Activated naive CD8-positive, alpha-beta T cell treated with anti-CD3 and anti-CD28 coated beads, Interleukin-2, amount 50 U/mL, for 24 hours (primary cell): ENCODE measurements at places on chromosomes 7 and 10.

- H3K4me3 ChIP-seq: no peak overlapping the region
- DNase-seq: peak; percentile 55
- H3K4me1 ChIP-seq: peaks cover 42% of the 10 kb centered on the region
- peaks cover 4% of the 10 kb centered on the region for H3K27me3 ChIP-seq
Observed at GRCh38 chr10:84156768-84157167, 16.8 kb upstream of the GPR15LG start.

DNA sequence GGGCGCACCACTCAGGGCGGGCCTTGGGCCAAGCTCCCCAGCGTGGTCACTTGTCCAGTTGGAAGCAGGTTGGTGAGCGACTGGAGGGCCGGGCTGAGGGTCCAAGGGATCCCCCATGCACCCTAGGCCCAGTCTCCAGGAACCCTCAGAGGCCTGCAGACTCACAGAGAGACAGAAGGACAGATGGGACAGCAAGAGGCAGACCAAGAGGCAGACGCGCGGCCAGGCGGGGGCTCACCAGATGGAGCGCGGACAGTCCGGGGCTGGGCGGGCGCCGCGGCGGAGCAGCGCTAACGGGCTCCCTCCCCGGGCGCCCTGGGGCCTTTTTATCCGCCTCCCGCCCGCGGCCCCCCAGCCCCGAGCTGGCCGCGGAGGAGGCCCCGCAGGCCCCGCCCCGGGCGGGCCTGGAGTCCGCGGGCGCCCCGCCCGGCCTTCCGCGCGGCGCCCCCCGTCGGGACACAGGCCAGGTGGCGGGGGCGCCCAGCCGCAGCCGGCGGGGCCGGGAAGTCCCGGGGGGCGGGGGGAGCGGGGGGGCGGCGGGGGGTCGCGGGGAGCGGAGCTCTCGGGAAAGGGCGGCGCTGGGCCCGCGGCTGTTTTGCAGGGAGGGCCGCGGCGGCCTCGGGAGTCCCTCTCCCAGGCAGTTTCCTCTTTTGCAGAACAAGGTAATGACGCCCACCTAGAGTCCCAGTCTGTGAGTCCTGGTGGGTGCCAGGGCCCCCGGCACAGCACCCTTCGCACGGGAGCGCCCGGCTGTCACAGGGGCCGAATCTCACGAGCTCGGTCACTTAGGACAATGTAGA, at the start of gene LOXL4:
Gene LOXL4, minus strand, starts transcription at position 301 of the 800 bp plus-strand sequence. CDS start 5,175 bp downstream, outside the sequence.
- DNase-seq: no peak
- peak within 1 kb of the TSS; percentile 61 for H3K4me3 ChIP-seq
- no peak within 1 kb of the TSS for H3K27ac ChIP-seq
- no peaks in the 10 kb centered on the region for H3K4me1 ChIP-seq
- peaks cover 27% of the 10 kb centered on the region for H3K27me3 ChIP-seq
- no peaks in the 10 kb centered on the region for H3K36me3 ChIP-seq

DNA sequence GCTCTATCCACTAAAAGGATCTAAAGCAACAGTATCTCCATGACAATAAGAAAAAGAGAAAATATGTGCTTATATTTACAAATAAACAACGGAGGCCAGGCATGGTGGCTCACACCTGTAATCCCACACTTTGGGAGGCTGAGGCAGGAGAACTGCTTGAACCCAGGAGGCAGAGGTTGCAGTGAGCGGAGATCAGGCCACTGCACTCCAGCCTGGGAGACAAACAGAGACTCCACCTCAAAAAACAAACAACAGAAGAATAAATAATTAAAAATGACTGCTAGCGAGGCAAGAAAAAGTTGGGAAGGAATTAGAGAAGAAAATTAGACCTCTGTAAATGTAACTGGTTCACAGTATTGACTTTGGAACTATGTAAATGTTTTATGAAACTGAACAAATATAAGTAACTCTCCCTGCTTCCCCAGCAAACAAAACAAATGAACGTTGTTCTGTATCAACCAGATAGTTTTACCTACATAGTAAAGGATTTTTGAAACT, 17.1 kb downstream of the TRIM24 start:
- H3K4me1 ChIP-seq: peaks cover 57% of the 10 kb centered on the region
- H3K27ac ChIP-seq: no peak overlapping the region
- no peak overlapping the region for H3K4me3 ChIP-seq
- H3K36me3 ChIP-seq: peaks cover 2% of the 10 kb centered on the region
- no peak for DNase-seq

GRCh38 chr7:77226357-77226839, 26.8 kb upstream of the FGL2 start:
- H3K36me3 ChIP-seq: peaks cover 10% of the 10 kb centered on the region
- H3K4me1 ChIP-seq: peaks cover 26% of the 10 kb centered on the region
- DNase-seq: no peak
- H3K27ac ChIP-seq: no peak overlapping the region
- no peak overlapping the region for H3K4me3 ChIP-seq

GRCh38 chr7:158018098-158018762, 569.4 kb downstream of the PTPRN2 start:
- no peaks in the 10 kb centered on the region for H3K36me3 ChIP-seq
- no peak overlapping the region for H3K27ac ChIP-seq
- DNase-seq: no peak

- H3K27me3 ChIP-seq: no peaks in the 10 kb centered on the region
- peaks cover 1% of the 10 kb centered on the region for H3K36me3 ChIP-seq
- H3K4me1 ChIP-seq: peaks cover 71% of the 10 kb centered on the region
- peak; percentile 76 for DNase-seq
Observed at GRCh38 chr10:88991161-88991898, 732 bp downstream of the FAS start.

GRCh38 chr10:103890194-103890658, 27.8 kb downstream of the STN1 start:
- peak overlapping the region; percentile 86 for H3K27ac ChIP-seq
- no peak overlapping the region for H3K4me3 ChIP-seq
- no peak for DNase-seq
- H3K4me1 ChIP-seq: peaks cover 51% of the 10 kb centered on the region
- peaks cover 10% of the 10 kb centered on the region for H3K36me3 ChIP-seq

- no peak for DNase-seq
- H3K4me1 ChIP-seq: no peaks in the 10 kb centered on the region
- no peak overlapping the region for H3K27ac ChIP-seq
Observed at GRCh38 chr10:1576467-1577372, 160.6 kb downstream of the ADARB2 start.

- no peak for DNase-seq
- H3K27ac ChIP-seq: no peak overlapping the region
- no peak overlapping the region for H3K4me3 ChIP-seq
- H3K27me3 ChIP-seq: no peaks in the 10 kb centered on the region
Observed at GRCh38 chr7:216360-217300, 24.3 kb downstream of the FAM20C start.

DNA sequence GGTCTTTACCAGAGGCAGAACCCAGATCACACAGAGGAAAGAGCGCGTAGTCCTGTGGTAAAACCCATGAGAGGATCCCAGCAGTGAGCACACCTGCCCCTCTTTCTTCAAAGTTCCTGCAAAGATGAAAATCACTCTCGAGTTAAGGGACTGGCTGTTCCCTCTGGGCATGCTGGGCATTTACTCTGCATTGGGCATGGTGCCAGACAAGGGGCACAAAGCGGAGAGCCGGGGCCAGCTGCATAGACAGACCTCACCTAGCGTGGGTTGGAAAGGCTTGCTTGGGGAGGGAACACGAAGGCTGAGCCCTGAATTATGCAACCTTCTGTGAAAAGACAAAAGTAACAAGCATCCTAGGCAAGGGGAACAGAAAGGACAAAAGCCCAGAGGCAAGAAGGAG, 120.0 kb upstream of the TCERG1L start:
- H3K27me3 ChIP-seq: no peaks in the 10 kb centered on the region
- no peak overlapping the region for H3K27ac ChIP-seq
- H3K4me1 ChIP-seq: no peaks in the 10 kb centered on the region
- no peak overlapping the region for H3K4me3 ChIP-seq

DNA sequence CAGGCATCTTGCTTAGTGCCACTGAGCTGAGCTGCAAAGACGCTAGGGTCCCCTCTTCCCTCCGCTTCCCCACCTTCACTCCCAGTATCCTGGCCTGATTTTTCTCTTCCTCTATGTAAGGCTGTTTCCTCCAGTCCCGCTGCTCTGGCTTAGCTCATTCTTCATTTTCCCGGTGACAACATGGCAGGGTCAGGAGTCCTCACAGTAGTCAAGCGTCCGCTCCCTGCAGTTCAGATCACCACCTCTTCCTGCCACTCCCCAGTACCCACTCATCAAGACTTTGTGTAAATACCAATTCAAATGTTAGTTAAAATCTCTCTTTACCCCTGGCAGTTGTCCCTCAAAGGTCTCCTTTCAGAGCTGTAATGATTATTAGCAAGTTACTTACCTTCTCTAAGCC, 650.4 kb upstream of the CELF2 start:
- peaks cover 10% of the 10 kb centered on the region for H3K27me3 ChIP-seq
- H3K4me1 ChIP-seq: no peaks in the 10 kb centered on the region
- DNase-seq: no peak
- no peak overlapping the region for H3K27ac ChIP-seq
- no peaks in the 10 kb centered on the region for H3K36me3 ChIP-seq

DNA sequence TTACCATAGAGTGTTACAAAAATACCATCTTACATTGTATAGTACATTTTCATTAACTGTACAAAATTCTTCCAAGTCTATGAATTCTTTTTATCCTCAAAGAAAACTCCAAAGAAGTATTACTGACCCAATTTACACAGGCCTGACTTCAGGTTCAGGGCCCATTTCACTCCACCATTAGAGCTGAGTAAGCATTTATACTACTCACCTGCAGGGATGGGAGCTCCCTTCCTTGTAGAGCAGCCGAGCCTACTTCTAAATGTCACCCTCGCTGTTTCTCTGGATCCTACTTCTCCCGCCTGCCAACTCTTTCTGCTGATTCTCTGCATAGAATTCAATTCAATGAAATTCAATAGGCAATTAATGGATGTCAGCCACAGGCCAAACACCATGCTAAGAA, 56.0 kb downstream of the CCDC71L start:
- no peaks in the 10 kb centered on the region for H3K4me1 ChIP-seq
- no peak overlapping the region for H3K4me3 ChIP-seq
- no peak for DNase-seq
- H3K27me3 ChIP-seq: no peaks in the 10 kb centered on the region

DNA sequence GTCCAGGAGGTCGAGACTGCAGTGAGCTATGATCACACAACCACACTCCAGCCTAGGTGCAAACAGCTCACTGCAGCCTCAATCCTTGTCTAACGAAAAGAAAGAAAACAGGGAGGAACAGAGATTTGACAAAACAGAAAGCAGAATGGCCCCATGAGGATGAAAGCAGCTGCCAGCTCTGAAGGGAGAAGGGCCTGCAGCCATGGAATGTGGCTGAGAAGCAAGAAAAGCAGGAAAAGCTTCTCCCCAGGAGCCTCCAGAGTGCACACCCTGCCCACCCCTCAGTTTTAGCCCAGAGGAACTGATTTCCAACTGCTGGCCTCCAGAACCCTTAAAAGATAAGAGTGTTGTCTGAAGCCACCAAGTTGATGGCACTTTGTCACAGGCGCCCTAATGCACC, 13.0 kb downstream of the ESYT2 start:
- H3K36me3 ChIP-seq: peaks cover 20% of the 10 kb centered on the region
- no peaks in the 10 kb centered on the region for H3K27me3 ChIP-seq
- DNase-seq: no peak
- H3K4me3 ChIP-seq: peak overlapping the region; percentile 4
- peaks cover 99% of the 10 kb centered on the region for H3K4me1 ChIP-seq

DNA sequence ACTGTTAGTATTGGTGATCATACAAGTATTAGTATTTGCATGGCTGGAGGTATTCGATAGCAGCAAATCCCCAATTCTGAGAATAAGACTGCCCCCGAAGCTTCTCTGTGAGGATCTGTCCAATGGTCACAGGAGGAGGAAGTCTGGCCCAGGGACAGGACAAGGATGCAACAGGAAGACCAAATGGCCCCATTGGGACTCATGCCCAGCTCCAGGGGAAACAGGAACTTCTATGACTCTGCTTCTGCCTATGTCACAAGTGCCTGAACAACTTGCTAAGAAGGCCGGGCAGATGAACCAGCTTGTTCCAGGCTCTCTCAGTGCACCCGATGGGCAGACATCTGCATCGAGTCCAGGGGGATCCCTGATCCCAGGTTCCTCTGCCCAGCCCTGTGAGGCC, 172.0 kb upstream of the GRB10 start:
- no peak overlapping the region for H3K4me3 ChIP-seq
- peaks cover 2% of the 10 kb centered on the region for H3K27me3 ChIP-seq
- H3K4me1 ChIP-seq: no peaks in the 10 kb centered on the region
- DNase-seq: no peak
- no peak overlapping the region for H3K27ac ChIP-seq

DNA sequence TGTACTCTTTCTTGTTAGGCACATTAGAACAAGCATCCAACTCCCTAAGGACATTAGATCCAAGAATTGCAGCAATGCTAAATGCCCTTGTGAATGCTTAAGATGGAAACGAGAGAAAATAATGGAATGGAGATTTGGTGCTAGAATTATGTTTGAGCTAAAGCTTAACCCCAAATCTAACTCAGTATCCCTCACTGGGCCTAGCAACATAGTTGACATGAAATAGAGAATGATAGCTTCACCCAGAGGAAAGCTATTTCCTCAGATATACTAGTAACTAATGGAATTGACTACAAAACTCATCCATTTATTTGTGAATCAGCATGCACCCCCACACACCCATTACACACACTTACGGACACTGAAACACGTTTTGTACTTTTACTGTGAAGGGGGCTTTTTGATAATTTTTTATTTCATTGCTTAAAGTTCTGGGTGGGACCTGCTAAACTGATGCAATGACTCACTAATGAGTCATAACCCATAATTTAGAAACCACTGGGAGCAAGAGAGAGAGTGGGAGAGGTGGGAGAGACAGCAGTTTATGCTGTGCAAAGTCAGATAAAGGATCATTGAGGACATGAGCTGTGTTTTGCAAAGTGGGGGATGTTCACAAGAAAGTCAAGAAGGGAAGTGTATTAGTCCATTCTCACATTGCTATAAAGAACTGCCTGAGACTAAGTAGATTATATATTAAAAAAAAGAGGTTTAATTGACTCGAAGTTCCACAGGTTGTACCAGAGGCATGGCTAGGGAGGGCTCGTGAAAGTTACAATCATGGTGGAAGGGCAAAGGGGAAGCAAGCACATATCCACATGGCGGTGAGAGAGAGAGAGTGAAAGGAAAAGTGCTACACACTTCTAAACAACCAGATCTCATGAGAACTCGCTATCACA, 382.7 kb downstream of the SFMBT2 start:
- H3K4me3 ChIP-seq: peak overlapping the region; percentile 1
- no peak for DNase-seq
- peaks cover 42% of the 10 kb centered on the region for H3K4me1 ChIP-seq

- DNase-seq: no peak
- H3K27me3 ChIP-seq: peaks cover 2% of the 10 kb centered on the region
- no peak overlapping the region for H3K4me3 ChIP-seq
Observed at GRCh38 chr7:91055219-91055618, 209.0 kb upstream of the FZD1 start.

GRCh38 chr10:76950354-76950753, 687.3 kb downstream of the KCNMA1 start:
- no peaks in the 10 kb centered on the region for H3K4me1 ChIP-seq
- H3K27ac ChIP-seq: no peak overlapping the region
- no peaks in the 10 kb centered on the region for H3K36me3 ChIP-seq

DNA sequence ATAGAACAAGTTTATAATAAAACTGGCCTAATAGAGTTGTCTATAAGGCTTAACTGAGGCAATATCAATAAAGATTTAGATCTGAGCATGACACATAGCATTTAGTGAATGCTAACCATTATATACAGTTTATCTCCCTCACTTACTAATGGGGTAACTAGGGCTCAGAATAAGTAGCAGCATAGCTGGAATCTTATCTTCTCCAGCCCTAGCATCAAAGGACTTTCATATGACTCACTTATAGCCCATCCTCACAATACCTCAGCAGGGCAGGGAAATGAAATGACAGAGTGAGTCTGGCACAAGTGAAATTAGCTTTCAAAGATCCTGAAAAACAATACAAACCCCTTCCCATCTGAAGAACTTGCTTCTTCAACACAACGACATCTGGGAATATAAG, 362.9 kb downstream of the KIF20B start:
- no peaks in the 10 kb centered on the region for H3K4me1 ChIP-seq
- H3K36me3 ChIP-seq: no peaks in the 10 kb centered on the region
- no peak for DNase-seq
- H3K27me3 ChIP-seq: peaks cover 2% of the 10 kb centered on the region
